ENCODE measurements at places on chromosomes 7 and 10.

DNA sequence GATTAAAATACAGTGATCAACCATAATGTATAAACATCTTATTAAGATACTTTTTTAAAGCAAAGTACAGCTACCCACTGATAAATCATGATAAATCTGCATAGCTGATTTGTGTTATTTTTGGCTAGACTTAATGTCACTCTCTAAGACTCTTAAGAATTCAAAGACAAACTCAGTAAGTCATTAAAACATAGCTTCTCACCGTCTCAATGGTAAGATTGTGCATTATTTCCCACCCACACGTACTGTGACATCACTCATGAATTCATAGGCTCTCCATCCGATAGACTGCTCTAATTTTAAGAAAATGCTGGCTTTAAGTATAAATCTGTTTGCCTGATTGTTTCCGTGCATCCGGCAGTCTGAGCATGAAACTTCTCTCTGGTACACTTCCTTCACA is 266.1 kb downstream of the GLI3 start:
- no peak for DNase-seq

DNA sequence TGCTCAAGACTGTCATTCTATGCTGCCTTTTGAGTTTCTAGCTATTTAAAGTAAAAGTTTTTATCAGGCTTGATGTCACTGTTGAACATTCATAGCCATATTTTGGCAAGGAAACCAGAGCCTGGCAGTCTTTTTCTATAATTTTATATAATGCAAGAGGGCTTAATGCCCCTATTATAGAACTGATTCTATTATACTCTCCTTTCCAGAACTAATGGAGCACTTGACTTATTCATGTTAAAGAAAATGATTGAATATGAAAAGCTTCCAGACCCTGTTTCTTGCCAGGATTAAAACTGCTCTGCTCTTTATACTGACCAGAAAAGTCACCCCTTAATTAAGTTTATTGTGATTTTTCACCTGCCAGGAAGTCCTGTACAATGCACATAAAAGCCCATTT is 337.6 kb upstream of the CHRM2 start:
- no peak for DNase-seq

DNA sequence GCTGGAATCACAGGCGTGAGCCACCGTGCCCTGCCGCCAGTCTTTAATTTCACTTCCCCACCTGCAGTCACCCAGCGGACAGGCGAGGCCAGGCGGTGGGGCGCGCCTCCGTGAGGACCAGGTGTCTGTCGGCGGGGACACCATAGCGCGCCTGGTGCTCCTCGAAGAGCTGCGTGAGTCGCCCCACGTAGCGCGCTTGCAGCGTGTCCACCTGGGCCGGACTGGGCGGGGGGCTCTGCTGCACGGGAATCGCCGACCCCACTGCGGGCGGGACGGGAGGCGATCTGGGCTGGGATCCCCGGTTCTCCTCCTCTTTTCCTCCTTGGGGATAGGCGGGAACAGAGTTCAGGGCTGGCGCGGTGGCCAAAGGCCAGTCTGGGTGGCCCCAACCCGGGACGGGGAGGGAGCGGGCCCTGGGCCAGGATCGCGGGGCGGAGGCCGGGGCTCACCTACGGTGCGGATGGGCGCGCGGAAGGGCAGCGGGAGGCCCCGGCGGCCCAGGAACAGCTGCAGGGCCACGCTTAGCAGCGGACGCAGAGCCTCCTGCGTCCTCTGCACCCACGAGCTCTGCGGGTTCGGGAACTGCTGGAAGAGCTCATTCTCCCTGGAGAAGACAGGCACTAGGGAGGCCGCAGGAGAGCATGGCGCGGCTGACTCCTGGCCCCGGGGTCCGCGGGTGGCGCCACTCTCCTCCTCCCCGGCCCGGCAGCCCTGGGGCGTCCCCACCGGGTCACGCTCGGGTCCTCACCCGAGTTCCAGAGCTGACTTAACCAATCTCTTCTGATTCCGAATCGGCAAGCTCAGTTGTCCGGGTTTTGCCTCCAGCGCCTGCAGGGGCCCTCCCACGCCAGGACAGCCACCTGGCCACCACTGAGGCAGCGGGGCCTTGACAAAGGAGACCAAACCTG is 1.1 kb upstream of the MOGAT3 start:
- DNase-seq, result no peak

DNA sequence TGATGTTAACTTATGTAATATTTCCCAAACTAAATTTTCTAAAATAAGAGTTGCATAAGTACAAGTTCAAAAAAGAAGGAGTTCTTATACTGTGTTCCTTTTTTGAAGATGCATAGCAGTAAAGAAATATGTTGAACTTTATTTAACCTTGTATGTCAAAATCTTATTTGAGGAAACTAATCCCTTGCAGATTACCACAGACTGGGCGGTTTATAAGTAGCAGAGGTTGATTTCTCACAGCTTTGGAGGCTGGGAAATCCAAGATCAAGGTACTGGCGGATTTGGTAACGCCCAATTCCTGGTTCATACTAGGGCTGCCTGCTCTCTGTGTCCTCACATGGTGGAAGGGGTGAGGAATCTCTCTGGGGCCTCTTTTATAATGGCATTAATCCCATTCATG is 68.5 kb downstream of the GNAT3 start:
- DNase-seq, result no peak

DNA sequence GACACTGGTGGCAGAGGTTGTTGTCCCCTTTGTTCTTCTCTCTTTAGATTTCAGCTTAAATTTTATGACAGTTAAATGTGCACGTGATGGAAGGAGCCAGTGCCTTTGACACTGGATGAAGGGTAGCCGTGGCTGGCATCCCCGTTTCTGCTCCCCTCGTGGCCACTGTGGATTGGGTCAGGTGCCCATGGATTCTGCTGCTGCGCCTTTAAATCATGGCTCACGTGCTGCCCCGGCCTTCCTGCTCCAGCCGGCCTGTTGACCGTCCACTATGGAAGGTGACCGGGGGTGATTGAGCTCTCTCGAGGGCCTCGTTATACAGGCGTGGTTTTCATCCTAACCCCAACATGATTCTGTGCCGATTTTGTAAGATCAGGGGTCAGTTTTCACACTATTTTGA is 34.5 kb downstream of the WDR37 start:
- no peak for DNase-seq

- DNase-seq, result no peak
Measured at GRCh38 chr7:24572393-24572996, 757 bp upstream of the PALS2 start.

DNA sequence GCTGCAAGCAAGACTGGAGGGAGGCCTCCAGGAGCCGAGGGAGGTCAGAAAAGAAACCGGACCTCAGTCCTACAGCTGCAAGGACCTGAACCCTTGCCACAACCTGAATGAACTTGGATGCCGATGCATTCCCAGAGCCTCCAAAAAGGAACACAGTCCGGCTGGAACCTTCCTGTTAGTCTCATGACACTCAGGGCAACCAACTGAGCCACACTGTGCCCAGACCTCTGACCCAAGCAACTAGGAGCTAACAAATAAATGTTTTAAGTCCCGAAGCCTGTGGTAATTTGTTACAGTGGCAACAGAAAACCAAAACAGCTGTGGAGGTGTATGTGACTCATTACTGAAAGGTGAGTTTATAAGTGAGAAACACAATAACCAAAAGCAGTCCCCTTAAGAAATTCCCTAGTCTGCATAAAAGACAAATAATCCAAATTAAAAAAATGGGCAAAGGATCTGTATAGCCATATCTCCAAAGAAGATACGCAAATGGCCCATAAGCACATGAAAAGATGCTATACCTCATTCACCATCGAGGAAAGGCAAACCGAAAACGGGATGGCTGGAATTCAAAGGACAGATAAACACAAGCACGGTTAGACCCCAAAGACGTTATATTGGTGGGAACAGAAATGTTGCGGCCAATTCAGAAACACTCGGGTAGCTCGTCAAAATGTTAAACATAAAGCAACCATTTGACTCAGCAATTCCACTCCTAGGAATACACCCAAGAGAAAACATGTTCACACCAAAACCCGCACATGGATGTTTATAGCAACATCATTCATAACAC is 24.8 kb downstream of the GNA12 start:
- no peak for DNase-seq

GRCh38 chr7:82375129-82375528 is 68.4 kb downstream of the CACNA2D1 start:
- DNase-seq, result no peak

GRCh38 chr10:43048301-43049051 is 28.4 kb upstream of the RET start:
- DNase-seq, result no peak

- DNase-seq, result peak; percentile 37
Measured at GRCh38 chr7:140673063-140673773, 473 bp downstream of the ADCK2 start.

GRCh38 chr7:27064661-27065060 is 31.1 kb downstream of the HOXA1 start:
- no peak for DNase-seq

DNA sequence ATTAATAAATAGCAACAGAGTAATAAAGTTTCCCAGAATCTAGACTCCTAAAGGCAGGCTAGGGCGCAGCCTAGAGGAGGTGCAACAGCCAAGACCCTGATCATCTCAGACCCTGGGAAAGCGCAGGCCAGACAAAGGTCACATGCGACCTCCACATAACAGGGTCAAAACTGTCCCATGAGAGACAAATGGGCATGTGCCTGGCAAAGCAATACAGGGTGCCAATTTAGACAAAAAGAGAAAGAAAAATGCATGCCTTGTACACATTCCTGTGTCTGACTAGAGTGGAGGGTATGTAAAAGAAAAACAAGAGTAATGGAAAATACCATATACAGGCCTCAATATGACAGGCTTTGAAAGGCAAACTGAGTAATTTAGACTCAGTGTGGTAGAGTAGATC is 22.2 kb downstream of the MPP7 start:
- DNase-seq, result no peak

GRCh38 chr7:27677912-27678612 is 15.4 kb upstream of the HIBADH start:
- DNase-seq, result no peak

- peak; percentile 76 for DNase-seq
Measured at GRCh38 chr7:141072548-141073172, 1.2 kb upstream of the TMEM178B start.

GRCh38 chr7:11516328-11516727 is 315.7 kb downstream of the THSD7A start:
- no peak for DNase-seq

DNA sequence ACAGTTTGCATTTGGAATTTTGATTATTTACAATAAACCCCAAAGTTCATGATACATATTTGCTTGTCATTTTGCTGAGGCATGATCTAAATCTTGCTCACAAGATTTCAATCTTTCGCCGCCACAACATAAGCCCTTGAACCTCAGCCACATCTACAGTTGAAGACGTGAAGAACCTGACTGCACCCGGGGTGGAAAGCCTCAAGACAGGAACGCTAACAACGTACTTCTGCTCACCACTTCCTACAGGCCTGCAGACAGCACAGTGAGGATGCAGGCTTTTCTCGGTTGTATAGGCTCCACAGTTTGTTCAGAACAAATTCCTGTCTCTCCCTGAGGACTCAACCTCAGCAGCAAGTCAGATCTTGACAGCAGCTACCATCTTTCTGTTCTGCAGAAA is 393.8 kb upstream of the PRKCQ start:
- no peak for DNase-seq

- no peak for DNase-seq
Measured at GRCh38 chr10:45417746-45418145, 43.7 kb downstream of the ALOX5 start.

- no peak for DNase-seq
Measured at GRCh38 chr7:21293771-21294170, 134.1 kb upstream of the SP4 start.

GRCh38 chr7:74324531-74325209 is 35.5 kb downstream of the CLIP2 start:
- no peak for DNase-seq

DNA sequence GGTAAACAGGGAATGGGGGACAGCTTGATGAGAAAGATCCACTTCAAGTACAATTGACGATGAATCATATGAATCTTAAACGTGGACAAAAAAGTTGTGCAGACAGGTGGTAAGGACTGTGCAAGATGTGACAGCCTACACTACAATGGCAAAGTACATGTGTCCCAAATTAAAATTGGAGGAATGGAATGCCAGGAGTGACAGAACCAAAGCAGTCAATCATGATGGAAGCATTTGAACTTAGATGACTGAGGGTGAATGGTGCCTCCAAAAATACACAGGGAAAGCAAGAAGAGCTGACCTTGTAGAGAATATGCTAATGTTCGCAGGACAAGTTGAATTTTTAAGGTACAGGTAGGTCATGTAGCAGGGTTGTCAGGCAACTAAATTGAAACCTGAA is 150.3 kb upstream of the WNT16 start:
- DNase-seq, result no peak

DNA sequence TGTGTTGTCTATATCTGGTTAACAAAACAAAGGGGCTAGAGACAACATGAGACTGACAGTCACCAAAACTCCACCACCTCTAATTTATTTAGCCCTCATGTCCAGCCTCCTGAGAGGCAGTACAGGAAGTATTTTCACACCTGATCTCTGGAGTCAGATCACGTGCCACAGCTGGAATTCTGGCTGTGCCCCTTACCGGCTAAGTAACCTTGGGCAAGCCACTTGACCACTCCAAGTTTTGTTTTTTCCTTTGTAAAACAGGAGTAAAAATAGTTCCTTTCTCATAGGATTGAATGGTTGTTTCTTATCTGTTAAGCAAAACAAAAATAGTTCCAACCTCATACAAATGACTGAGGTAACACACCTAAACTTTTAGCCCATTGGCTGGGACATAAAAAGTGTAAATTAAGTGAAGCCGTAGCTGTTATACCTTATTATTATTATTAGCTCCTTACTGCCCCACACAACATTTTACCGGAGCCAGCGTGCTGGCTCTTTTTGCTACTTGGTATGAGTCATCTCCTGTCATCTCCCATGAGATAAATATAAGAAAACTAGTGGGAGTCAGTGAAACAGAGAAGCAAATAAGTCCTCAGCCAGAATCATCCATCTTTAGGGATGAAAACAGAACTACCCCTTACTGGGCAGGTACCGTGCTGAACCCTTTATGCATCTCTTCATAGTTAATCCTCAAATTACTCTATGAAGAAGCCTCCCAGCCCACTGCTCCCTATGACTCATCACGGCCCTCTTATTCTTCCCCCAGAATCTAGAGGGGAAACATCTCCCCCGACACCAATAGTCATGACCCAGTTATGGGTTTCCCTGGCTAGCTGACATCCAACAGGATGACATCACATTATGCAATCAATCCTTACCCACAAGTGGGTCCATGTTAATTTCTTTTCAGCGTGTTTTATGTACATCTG is 44.9 kb downstream of the PPP1R3C start:
- no peak for DNase-seq

GRCh38 chr10:10513898-10514297 is 503.8 kb upstream of the CELF2 start:
- DNase-seq, result no peak

GRCh38 chr10:8255301-8255700 is 200.8 kb downstream of the GATA3 start:
- DNase-seq, result no peak

- no peak for DNase-seq
Measured at GRCh38 chr10:121580276-121581116, 17.7 kb downstream of the FGFR2 start.

- DNase-seq, result no peak
Measured at GRCh38 chr7:94022550-94022949, 18.4 kb upstream of the BET1 start.

- no peak for DNase-seq
Measured at GRCh38 chr10:62688971-62689700, 115.4 kb upstream of the ADO start.
